CD14-positive monocyte (primary cell): ENCODE measurements at places on chromosomes 1 and 21.

- H3K4me3 ChIP-seq: no peak overlapping the region
- DNase-seq: no peak
- no peaks in the 10 kb centered on the region for H3K27me3 ChIP-seq
- H3K4me1 ChIP-seq: peaks cover 37% of the 10 kb centered on the region
- H3K27ac ChIP-seq: peak overlapping the region; percentile 87
- peaks cover 48% of the 10 kb centered on the region for H3K36me3 ChIP-seq
These were observed 2.9 kb downstream of the UBAP2L start for GRCh38 chr1:154223621-154224020.

DNA sequence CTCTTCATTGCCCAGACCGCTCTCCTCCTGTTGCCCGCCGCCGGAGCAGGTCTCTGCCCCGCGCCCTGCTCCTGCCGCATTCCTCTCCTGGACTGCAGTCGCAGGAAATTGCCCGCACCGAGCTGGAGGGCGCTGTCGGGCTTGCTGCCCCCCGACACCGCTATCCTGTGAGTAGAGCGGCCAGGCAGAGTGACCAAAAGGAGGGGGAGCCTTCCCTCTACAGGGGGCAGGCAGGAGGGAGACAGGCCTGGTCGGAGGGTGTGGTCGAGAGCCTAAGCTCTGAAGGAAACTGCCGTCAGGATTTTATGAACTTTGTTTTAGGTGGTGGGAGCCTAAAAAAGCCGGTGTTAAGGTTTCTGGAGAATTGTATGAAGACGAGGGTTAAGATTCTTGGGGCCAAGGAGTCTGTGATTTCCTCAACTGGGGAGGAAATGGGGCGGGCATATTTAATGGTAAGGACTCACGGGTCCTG is 517 bp downstream of the LRIG2 start:
- H3K4me1 ChIP-seq: peaks cover 20% of the 10 kb centered on the region
- no peak for DNase-seq
- peaks cover 18% of the 10 kb centered on the region for H3K36me3 ChIP-seq
- H3K27me3 ChIP-seq: no peaks in the 10 kb centered on the region
- peak overlapping the region; percentile 96 for H3K4me3 ChIP-seq

- no peaks in the 10 kb centered on the region for H3K27me3 ChIP-seq
- H3K4me3 ChIP-seq: no peak overlapping the region
- no peaks in the 10 kb centered on the region for H3K4me1 ChIP-seq
- DNase-seq: no peak
- no peak overlapping the region for H3K27ac ChIP-seq
- H3K36me3 ChIP-seq: no peaks in the 10 kb centered on the region
These were observed 13.6 kb upstream of the ARHGEF16 start for GRCh38 chr1:3440711-3441409.

DNA sequence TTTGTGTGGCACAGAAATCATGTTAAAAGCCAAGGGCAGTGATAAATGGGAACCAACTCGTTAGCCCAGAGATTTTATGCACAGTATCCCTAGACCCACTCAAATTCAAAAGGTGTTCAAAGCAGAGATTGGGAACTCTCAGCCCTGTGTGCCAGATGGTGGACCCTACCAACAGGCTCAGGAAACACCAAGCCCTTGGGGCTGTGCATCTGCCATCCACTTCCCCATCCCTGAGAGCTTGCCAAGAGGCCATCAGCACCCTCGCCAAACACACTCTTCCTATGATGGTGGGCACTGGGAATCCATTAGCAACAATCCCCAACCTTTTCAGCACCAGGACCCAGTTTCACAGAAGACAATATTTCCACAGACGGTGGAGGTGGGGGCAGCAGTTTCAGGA is 194.2 kb upstream of the NFIA start:
- H3K36me3 ChIP-seq: no peaks in the 10 kb centered on the region
- H3K4me3 ChIP-seq: no peak overlapping the region
- H3K4me1 ChIP-seq: peaks cover 10% of the 10 kb centered on the region
- no peak overlapping the region for H3K27ac ChIP-seq
- DNase-seq: no peak
- no peaks in the 10 kb centered on the region for H3K27me3 ChIP-seq

DNA sequence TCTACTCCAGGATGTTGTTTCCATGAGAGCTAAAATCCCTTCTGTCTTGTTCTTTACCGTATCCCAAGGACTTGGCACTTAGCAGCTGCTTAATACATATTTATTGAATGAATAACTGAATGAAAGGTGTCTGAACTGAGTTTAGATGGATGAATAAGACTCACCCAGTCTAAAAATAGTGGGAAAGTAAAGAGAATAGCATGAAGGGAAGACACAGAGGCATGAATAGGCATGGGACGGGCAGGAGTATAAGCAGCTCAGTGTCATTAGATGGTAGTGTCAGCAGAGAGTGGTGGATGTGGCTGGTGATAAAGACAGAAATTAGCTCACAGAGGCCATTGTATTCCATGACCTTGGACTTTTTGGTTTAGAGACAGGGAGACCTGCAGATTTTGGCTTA is 9.2 kb downstream of the IL12RB2 start:
- no peaks in the 10 kb centered on the region for H3K36me3 ChIP-seq
- H3K27me3 ChIP-seq: no peaks in the 10 kb centered on the region
- H3K4me1 ChIP-seq: peaks cover 14% of the 10 kb centered on the region
